ENCODE measurements at places on chromosomes 5 and 9.
A peak's percentile ranks its signal among the peaks of the same experiment; 100 is the strongest.

DNA sequence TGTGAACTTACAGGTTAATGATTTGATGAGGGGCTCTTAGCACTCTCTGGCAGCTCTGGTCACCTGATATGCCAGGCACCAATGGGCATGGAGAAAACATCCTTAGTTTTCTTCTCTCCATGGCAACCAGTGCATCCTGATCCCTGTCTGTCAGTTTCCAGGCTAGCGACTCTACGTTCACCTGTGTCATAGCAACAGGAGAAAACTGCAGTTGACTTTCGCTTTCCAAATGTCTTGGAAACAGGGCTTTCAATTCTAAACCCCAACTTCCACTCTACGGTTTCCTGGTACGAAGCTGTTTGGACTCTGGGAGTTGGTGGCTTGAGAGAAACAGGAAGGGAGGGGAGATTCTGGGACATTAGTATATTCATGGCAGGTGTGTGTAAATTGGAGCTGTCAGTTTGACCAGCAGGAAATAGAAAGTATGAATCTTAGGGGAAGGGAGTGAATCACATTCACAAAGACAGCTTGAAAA, 74.4 kb downstream of the SLC28A3 start:
- no peak for DNase-seq

GRCh38 chr5:130578354-130578753, 586.7 kb downstream of the HINT1 start:
- DNase-seq = no peak

DNA sequence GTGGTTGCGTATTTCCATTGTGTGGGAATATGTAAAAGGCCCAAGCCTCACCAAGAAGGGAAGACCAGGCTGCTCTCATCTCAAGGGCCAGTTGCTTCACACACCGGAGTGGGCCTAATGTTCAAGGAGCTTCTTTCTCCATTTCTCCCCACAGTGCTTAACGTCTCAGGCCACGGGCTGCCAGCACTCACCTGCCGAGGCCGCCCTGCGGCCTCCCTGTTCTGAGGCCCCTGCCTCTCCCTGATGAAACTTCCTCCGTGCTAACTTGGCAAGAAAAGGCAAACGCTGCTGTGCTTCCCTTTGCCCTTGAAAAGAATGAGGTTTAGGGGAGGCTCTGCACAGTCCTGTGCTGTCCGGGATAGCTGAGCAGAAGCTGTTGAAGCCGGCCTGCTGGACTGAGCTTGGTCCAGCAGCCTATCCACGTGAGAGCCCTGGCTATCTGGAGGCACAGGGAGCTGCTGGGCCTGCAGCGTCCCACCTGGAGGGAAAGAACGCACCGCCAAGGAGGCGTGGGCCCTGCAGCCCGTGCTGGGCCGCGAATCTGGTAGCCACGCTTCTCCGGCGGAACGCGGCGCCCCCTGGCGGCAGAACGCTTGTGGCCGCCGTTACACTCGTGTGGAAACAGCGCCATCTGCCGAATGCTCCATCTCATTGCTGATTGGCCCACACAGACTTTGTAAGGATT, 73.5 kb upstream of the PRSS3 start:
- peak; percentile 79 for DNase-seq

GRCh38 chr9:28134446-28134976, 561.2 kb upstream of the C9orf72 start:
- DNase-seq = no peak
